Muscle of leg (tissue), 16 donors: ENCODE measurements at places on chromosomes 12 and 14. TPM values are rescaled to one million over a fixed set of nuclear protein-coding genes. Genes with fewer than 3 reads are reported as not detected.
A peak's percentile ranks its signal among the peaks of the same experiment; 100 is the strongest.

DNA sequence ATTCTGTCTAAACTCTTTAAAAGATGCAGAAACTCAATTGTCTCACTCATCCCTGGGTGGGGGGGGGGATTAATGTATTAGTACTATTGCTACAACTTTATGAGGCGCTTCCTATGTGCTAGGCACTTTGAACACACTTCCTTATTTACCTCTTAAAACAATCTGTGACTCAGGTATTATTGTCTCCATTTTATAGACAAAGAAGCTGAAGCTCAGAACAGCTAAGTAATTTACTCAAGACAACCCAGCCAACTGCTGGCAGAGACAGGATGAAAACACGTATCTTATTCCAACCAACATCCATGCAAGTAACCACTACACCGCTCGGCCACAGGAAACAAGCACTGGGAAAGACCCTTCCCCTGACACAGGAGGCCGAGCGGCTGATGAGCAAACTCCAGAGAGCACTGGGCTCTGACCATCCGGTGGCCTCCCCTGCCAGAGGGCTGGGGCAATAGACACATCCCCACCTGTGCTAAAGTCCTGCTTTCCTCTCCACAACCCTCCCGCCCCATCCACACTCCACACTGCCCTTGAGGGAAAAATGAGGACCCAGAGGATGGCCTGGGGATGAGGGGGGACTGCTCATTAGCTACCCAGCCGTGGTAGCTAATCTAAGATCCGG is 244.2 kb downstream of the DPF3 start:
- DNase-seq, result no peak

DNA sequence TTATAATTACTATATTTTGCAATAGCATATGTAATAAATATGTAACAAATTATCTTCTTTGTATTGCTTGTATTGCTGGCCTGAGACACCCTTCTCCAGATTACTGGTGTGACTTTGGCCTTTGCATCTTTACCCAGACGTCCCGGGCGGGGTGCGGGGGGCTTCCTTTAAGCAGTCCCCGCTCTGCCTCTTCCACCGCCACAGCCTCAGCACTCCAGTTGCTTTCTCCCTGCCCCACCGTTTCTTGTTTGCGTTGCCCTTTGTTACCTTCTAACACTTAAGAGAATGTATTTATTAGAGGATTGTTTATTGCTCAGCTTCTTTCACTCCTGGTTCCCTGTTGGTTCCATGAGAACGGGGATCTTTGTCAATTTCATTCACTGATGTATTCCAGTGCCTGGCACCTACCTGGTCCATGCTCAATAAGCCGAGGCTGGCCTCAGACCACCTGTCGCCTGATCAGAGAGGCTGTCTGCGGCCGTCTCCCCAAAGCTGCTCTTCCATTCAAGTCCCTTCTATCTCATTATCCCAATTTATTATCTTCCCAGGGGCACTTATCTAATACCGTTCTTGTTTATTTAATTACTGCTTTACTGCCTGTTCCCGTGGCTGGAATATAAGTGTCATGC is 100.5 kb upstream of the RFLNA start:
- no peak for DNase-seq

DNA sequence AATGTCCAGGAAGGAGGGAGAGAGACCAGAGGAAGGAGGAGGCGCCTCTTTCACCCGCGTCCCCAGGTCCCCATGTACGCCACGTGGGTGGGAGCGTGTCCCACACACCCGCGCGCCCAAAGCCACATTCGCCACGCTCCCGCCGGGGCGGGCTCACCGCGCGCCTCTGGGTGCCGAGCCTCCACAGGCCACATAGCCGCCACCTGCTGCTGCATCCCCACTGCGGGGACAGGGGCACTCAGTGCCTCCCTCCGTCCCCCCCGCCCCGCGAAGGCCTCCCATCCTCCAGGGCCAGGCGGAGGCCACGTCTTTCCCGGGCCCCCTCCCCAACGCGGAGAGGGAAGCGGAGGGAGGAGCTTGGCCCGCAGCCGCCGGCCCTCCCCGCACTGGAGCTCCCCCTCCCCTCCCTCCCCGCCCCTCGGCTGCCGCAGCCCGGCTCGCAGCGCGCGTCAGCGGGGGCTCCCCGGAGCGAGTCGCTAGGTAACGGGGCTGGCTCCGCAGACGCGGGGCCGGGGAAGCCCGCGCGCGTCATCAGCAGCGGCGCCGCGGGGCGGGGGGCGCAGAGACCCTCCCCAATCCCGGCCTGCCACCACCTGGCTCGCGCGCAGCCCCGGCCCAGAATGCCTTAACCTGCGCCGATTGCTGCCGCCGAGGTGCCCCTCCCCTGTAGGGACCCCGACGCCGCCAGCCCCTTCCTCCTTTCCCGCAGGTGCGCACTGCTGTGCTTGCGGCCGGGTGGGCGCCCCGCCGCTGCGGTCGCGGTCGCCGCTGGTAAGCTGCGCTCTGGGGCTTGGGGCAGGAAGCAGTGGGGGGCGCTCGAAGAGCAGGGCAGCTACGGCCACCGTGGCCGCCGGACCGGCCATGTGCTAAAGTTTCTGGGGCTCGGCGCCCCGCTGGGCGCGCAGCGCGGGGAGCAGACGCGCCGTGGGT is 536 bp upstream of the TUNAR start:
- DNase-seq, result no peak

- DNase-seq, result peak; percentile 50
Observed at GRCh38 chr12:15982471-15982870, 71.3 kb downstream of the DERA start.

GRCh38 chr12:4439736-4440135 is 5.9 kb downstream of the FGF6 start:
- no peak for DNase-seq

DNA sequence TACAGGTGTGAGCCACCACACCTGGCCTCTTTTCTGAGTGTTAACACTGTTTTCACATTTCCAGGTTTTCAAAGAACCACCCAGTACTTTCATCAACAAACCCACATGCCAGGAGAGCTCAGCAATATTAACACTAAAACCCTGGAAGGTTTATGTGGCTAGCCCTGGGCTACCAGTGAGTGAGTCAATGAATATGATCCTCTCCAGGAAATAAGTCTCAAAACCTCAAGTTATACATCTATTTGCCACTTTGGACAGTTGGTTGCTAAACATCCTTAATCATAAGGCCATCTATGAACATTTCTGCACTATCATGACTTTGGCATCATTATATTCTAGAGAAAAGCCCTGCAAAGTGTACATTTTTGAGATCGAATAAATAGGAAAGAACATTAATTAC is 6.3 kb upstream of the CDKL1 start:
- DNase-seq, result no peak

- no peak for DNase-seq
Observed at GRCh38 chr14:77128414-77128891, 13.1 kb downstream of the ZDHHC22 start.

DNA sequence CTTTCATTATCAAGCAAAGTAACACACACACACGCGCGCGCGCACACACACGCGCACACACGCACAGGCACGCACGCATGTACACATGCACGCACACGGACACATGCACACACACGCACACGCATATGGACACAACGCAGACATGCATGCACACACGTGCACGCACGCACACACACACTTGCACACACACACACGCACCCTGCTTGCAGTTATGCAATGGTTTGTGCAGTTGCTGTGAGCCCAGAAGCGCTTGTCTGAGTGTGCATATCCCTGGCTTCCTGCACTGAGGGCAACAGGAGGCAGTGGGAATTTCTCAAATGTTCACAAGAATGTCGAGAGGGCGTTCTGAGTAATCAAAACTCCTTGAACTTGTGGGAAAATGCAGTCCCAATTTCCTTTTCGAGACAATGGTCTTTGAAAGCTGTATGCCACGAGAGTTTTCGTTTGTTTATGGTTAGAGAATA is 41.6 kb downstream of the NFKBIA start:
- no peak for DNase-seq

- DNase-seq, result peak; percentile 93
Observed at GRCh38 chr14:51860164-51860824, at the start of gene GNG2. GNG2 (plus strand) TSS chr14:51860612; CDS start chr14:51950679, 90,067 bp downstream.

DNA sequence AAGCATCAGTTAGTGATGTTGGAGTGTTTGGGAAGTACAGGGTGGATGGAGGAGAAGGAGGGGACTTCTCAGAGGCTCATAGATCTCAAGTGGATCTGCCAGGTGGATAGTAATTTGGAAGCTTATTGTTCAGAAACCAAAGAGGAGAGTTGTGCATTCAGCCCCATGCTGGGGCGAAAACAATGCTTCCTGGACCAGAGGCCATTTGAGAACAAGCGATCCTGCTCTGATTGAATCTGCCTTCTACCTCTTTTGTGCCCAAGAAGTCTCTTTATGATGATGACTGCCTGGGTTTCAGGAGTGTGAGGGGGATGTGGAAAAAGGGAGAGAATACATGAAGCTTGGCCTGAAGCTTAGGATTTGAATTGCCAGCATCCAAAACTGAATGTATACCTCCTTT is 110.8 kb upstream of the SRRM4 start:
- no peak for DNase-seq

GRCh38 chr14:92847278-92847677 is 53.2 kb downstream of the GOLGA5 start:
- DNase-seq, result no peak

GRCh38 chr14:102914474-102915291 is 7.8 kb upstream of the AMN start:
- DNase-seq, result no peak

DNA sequence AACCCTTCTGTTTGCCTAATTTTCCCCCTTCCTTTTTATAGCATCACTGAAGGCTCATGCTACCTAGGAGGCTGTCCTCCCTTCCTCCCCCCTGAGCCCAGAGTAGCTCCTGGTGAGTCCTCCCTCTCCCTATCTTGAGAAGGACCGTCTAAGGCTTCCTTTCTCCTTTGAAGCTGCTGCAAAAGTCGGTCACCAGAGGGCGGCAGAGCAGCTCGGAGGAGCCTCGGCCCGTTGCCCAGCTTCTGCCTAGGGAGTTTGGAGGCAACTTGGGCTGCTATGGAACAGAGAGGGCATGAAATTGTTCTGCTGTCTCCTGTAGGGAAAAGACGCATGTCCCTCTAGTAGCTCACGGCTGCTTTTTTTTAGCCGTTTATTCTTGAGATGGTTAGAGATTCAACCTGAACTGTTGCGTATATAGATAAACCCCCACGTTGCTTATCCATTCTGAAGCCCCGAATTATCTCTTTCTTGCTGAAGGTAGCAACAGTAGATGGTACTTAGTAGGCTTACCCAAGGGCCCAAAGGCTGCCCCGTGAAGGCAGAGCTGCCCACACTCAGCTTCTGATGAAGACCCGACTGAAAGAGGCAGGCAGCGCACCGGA is 5.7 kb downstream of the WNT5B start:
- peak; percentile 83 for DNase-seq

GRCh38 chr14:105068818-105069217 is 3.6 kb upstream of the GPR132 start:
- DNase-seq, result peak; percentile 12

DNA sequence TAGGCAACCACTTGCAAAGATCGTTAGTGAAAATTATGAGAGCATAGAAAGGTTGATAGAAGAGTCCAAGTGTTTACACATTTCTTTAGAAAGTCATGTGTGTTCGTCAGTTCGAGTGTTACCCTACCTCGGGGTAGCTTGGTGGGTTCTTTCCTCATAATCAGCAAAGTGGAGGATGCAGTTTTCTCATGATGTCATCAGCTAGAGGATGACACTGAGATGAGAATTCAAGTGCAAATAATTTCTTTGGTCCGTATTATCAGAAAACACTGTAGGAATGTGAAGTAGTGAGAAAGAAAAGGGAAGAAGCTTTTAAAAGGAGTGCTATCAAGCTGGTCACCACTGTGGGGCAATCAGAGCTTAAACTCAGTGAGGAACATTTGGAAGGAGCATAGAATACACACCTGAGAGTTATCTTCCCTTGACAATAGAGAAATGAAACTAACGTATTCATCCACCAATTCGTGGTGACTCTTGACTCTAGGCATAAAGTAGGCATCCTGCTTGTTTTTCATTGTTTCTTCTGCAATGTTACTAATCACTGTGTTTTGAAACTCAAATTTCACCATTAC is 1340.9 kb upstream of the TMEM132C start:
- DNase-seq, result no peak

GRCh38 chr14:95499354-95499750 is 17.1 kb downstream of the SYNE3 start:
- DNase-seq, result no peak

GRCh38 chr12:61750604-61751003 is 509.6 kb upstream of the USP15 start:
- DNase-seq, result peak; percentile 52

DNA sequence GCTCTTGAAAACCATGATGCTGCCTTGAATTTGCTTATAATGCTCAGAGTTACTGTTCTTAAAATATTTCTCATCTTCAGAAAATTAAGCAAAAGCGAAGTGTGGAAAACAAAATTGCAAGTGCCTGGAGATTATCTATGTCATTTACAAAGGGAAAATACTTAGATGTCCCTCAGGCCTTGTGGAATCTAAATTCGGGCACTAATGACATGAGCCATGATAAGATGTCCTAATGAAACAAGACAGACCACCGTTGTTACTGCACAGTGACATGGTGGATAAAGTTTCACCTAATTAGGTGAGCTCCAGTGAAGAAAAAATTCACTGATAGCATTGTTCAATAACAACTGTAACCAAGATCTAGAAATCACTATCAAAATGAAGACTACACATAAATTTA is 30.4 kb downstream of the PPP1R13B start:
- DNase-seq, result no peak

DNA sequence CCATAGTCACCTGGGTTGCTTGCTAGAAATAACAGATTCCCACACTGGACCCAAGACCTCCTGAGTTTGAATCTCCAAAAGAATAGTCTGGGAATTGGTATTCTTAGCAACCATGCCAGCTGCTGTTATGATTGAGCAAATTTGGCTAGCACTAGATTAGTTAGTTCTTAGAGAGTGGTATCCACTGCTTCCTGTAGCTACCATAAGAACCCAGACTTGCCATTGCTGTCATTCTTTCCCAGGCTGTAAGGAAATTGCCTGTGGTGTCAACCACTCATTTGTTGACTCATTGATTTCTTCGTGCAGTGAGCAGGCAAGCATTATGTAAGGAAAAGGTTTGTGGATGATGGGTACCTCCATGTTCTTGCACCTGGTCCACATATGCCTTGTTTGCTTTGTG is 201.8 kb upstream of the RGS6 start:
- DNase-seq, result no peak

GRCh38 chr14:88384718-88385117 is 739 bp upstream of the SPATA7 start:
- peak; percentile 28 for DNase-seq

DNA sequence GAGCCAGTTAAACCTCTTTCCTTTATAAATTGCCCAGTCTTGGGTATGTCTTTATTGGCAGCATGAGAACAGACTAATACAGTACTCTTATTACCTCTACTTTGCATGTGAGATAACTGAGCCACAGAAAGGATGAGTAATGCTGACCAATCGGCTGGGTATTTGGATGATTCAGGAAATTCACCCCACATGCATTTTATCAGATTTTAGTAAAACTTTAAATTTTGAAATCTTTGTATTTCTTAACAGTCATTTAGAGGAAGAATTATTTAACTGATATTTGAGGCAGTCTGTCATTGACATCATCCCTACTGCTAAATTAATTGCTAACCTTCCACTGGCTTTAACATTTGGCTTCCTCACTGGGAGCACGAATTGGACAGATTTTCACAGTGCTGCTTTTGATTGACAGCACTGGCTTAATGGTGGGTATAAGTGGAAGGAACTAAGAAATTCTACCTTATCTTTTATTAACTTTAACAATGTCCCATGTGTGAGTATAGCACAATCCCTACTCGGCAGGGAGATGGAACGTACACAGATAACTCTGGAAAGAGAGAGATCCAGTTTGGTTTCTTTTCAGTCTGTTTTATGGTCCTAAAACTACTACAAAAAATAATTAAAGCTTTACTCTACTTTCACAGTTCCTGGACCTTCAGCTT is 261.0 kb downstream of the DACT1 start:
- no peak for DNase-seq

Gene DYNC1H1
- polyA plus RNA-seq, result 264 TPM

Gene STYK1
- polyA plus RNA-seq, result not detected

Gene KRT81
- polyA plus RNA-seq, result 0.21 TPM

Gene LRRIQ1
- polyA plus RNA-seq, result 0.36 TPM

Gene TESPA1
- 0.70 TPM for polyA plus RNA-seq

Gene MYBPC1
- 2,174 TPM for polyA plus RNA-seq
